ENCODE measurements at places on chromosomes 12 and 14.

DNA sequence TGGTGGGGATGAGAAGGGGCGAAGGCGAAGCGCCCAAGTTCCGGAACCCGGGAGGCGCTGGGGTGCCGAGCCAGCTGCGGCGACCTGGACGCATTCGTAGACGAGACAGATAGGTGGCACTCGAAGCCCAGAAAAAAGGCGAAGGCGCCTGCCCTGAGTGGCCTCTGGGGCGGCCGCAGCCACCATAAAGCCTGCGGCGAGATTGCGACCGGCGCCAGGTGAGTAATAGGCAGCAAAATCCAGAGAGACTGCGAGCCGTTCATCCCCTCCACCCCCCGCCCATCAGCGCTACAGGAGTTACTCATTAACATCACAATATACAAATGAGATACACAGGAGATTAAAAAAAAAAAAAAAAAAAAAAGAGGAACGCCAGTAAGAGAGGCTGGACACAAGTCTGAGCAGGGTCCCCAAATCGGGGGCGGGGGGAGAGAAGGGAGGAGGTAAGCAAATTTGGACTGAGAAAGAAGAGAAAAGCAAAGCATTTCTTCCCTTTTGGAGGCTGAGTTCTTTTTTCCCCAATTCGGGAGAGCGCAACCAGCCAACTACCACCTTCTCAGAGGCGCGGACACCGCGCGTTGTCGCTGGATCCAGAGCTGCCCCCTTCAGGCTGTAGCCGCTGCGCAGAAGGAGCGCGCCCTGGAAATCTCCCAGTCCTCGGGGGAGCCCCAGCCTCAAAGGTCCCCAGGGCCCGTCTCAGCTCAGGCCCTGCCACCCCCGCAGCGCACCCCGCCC, 15.7 kb downstream of the TBX3 start:
- DNase-seq = peak; percentile 88

DNA sequence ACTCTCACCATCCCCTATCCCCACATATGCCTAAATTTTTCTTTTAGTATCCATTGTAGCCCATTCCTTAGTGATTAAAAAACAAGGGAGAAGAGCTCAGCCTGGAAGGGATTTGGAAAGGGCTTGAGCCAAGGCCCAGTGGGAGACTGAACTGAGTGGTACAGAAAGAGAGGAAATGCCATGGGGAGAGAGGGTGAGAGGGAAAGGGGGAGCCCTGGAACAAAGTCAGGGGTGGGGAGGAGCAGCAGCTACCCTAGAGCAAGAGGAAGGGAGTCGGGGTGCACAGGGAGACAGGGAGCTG, 2.6 kb upstream of the ATN1 start:
- DNase-seq = no peak

GRCh38 chr14:63727231-63727735, 582 bp downstream of the SGPP1 start:
- DNase-seq = peak; percentile 63

GRCh38 chr14:72699852-72700257, 194.0 kb downstream of the DPF3 start:
- no peak for DNase-seq

DNA sequence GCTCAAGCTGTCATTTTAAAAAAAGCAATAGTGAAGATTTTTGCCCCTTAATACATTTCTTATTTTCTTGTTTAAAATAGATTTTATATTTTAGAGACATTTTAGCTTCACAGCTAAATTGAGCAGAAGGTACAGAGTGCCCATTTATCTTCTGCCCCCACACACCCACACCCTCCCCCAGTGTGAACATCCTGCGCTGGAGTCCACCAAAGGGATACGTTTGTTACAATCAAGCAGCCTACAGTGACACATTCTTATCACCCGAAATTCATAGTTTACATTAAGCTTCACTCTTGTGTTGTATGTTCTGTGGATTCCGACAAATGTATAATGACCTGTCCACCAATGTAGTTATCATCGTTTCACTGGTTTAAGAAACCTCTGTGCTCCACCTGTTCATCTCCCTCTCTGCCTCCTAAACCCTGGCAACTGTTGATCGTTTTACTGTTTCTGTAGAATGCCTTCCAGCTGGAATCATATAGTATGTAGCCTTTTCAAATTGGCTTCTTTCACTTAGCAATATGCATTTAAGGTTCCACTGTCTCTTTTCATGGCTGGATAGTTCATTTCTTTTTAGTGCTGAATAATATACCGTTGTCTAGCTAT, 91.0 kb upstream of the TRAF3 start:
- no peak for DNase-seq

DNA sequence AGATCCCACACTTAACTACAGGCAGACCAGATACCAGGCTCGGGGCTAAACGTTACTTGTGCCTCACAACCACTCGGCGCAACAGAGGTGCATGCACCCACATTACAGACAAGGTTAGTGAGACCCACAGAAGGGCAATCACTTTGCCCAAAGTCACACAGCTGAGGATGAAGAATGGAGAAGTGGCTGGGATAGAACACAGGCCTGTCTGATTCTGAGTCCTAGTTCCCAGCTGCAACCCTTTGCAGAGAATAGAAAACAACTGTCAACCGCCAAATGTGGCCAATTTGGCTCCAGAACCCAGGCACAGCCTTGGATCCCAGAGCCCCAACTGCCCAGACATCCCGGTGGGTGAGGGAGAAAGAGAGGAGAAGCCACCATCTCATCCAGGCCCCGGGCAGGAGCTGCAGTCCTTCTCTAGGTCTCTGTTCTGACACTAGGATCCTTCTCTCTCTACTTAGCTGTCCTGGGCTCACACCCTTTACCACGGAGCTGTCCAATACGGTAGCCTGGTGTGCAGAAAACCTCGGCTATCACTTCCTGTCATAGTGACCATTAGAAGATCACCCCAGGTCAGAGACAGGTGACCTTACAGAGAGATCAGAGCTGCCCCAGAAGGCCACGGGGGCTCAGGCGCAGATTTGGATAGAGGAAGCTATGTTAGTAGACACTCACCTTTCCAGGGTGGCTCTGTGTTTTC, 59.1 kb downstream of the FAM222A start:
- DNase-seq = peak; percentile 45

DNA sequence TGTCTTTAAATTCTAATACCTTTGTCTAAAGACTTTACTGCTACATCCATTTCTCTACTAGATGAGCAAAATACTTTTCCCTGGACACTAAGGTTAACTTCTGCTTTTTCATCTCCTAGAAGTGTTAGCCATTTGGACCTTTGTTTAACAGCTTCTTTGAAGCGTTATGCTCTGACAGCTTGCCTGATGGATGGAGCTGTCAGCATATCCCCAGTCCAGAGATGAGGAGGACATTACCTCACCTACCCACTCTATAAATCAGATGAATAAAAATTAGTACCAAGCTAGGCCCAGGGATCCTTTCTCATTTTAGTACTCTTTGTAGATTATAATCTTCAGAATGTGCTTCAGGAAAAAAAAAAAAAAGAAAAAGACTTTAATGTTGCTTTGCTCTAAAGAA, 222.7 kb downstream of the PELI2 start:
- DNase-seq = no peak

- DNase-seq = no peak
These were observed 12.7 kb upstream of the LRIG3 start for GRCh38 chr12:58932806-58933681.

GRCh38 chr12:80053051-80053790, 46.1 kb upstream of the OTOGL start:
- DNase-seq = peak; percentile 11

DNA sequence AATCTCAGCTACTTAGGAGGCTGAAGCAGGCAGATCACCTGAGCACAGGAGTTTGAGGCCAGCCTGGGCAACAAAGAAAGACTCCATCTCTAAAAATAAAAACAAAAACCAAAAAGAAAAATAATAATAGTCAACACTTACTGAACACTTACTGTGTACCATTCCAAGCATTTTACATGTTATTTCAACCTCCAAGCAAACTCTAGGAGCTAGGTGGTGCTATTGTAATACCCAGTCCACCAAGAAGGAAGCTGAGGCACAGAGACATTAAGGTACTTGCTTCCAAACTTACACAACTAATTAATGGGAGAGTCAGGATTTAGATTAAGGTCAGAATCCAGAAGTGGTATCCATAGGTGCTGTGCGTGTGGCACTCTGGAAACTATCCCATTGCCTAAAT, 13.7 kb upstream of the OR6J1 start:
- DNase-seq = peak; percentile 39

- DNase-seq = no peak
These were observed 5.3 kb downstream of the ALDH1L2 start for GRCh38 chr12:105078712-105079570.

GRCh38 chr12:54437697-54438096, 18.6 kb upstream of the ITGA5 start:
- DNase-seq = no peak

DNA sequence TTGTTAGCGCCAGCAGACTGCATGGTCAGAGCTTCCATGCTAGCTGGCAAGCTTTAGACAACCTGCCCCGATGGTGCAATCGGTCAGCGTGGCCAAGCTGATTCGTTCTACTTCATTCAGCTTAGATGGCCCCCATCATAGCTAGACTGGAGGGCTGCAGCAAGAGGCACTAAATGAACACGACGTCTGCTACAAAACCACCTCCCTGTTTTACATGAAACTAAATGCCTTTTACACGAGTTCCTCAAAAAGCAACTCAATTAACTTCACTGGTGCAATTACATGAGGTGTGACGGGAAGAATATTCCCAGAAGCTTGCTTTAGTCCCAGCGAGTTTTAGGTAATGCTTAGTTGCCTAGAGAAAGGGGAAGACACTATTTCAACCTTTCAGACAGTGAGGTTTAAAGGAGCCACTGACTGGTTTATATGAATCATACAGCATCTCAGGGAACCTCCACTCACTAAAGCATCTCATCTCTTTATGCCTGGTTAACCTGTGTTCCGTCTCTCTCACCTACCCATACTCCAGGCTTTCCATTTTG, 8.4 kb downstream of the NIN start:
- no peak for DNase-seq

- no peak for DNase-seq
These were observed 36.3 kb downstream of the DAD1 start for GRCh38 chr14:22552827-22553076.

DNA sequence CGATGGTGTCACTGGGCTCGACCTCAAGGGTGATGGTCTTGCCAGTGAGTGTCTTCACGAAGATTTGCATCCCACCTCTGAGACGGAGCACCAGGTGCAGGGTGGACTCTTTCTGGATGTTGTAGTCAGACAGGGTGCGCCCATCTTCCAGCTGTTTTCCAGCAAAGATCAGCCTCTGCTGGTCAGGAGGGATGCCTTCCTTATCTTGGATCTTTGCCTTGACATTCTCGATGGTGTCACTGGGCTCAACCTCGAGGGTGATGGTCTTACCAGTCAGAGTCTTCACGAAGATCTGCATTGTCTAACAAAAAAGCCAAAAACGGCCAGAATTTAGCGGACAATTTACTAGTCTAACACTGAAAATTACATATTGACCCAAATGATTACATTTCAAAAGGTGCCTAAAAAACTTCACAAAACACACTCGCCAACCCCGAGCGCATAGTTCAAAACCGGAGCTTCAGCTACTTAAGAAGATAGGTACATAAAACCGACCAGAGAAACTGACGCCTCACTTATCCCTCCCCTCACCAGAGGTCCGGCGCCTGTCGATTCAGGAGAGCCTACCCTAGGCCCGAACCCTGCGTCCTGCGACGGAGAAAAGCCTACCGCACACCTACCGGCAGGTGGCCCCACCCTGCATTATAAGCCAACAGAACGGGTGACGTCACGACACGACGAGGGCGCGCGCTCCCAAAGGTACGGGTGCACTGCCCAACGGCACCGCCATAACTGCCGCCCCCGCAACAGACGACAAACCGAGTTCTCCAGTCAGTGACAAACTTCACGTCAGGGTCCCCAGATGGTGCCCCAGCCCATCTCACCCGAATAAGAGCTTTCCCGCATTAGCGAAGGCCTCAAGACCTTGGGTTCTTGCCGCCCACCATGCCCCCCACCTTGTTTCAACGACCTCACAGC, 717 bp downstream of the UBC start:
- peak; percentile 91 for DNase-seq

GRCh38 chr12:91043408-91043807, 14.4 kb downstream of the KERA start:
- DNase-seq = no peak

GRCh38 chr12:94596596-94596995, 53.8 kb downstream of the TMCC3 start:
- no peak for DNase-seq

- no peak for DNase-seq
These were observed 22.2 kb downstream of the VCPKMT start for GRCh38 chr14:50094056-50094755.

DNA sequence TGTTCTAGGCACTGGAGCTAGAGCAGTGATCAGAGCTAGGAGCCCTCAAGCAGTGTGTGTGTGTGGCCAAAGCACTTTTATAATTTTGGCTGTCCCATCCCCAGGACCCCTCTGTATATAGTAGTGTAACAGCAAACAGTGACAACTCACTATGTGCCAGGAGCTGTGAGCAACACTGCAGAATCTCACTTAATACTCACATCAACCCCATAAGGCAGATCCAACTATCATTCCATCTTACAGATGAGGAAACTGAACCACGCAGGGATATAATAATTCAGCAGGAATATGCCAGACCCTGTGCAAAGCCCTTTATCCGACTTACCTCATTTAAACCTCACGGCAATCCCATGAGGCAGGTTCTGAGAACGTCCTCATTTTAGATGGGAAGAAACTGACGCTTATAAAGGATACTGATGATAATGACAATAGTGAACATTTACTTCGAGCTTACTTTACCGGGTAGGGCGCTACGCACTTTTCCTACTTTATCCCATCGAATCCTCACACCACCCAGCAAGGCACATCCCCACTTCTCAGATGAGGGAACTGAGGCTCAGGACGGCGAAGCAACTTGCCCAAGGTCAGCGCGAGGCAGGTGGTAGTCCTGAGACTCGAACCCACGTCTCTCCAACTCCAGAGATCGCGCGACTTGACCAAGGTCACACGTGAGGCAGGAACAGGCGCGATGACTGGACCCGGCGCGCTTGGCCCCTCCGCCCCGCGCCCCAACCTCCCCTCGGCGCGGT, 687 bp downstream of the RAB35 start:
- DNase-seq = peak; percentile 79

- DNase-seq = peak; percentile 43
These were observed 2.8 kb upstream of the TSPAN8 start for GRCh38 chr12:71160585-71160984.

DNA sequence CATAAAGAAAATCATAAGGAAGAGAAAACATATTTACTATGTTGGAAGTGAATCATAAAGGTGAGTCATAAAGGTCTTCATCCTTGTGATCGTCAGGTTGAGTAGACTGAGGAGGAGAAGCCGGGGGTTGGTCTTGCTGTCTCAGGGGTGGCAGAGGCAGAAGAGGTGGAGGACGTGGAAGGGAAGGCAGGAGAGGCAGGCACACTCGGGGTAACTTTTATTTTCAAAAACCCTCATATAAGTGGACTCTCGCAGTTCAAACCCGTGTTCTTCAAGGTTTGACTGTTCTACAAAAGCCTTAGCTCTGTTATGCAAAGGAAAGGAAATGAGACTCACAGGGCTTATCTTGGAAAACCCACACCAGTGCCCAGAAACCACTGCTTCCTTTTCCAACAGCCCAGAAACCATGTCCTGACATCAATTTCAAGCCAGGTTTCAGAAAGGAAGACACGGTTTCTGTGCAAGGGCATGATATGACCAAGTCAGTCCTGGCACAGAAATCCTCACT, 14.0 kb downstream of the SMCO2 start:
- DNase-seq = peak; percentile 20

- no peak for DNase-seq
These were observed 5.2 kb upstream of the ZNF385A start for GRCh38 chr12:54389607-54390175.
